Adipocyte (in vitro differentiated cells): ENCODE measurements at places on chromosomes 11 and 22.

- DNase-seq = no peak
Measured at GRCh38 chr11:102516179-102516578, 14.4 kb downstream of the MMP7 start.

- peak; percentile 79 for DNase-seq
Measured at GRCh38 chr11:85827748-85828639, 17.1 kb upstream of the SYTL2 start.

- DNase-seq = no peak
Measured at GRCh38 chr11:116184763-116185162, 588.0 kb downstream of the BUD13 start.

GRCh38 chr22:45911601-45912271 is 65.2 kb downstream of the WNT7B start:
- DNase-seq = no peak

DNA sequence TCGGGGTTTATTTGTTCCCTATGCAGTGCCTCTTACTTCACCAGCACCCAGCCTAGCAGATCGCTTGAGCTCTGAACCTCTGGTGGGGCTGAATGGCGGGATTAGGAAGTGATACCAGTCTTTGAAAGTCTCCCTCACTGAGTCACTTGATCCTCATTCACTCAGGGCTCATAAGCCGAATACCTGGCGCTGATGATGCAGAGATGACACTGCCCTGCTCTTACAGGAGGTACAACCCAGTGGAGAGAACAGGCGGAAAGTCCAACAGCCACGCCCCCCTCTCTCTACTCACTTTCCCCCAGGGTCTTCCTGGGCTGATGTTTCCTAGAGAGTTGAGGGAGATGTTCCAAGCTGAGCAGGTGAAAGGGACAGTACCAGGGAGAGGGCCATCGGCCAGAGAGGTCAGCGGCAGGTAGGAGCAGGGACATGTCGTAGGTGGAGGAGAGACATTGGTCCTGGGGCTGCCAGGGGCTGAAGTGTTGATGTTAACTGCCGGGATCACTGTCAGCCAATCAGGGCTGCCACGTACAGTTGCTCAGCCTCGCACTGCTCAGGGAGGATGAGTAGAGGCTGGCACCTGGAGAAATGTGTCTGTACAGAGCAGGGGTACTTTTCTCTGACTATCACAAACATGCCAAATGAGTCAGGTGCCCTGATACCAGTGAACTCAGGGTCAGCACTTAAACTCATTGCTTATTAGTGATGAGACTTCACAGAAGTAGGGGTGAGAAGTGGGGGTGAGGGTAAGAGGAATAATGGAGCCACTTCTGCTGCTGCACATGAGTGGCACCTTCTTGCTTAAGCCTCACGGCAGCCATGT is 9.9 kb upstream of the APOBEC3A start:
- DNase-seq = no peak

- DNase-seq = peak; percentile 66
Measured at GRCh38 chr11:69791276-69792180, 16.4 kb upstream of the FGF4 start.

DNA sequence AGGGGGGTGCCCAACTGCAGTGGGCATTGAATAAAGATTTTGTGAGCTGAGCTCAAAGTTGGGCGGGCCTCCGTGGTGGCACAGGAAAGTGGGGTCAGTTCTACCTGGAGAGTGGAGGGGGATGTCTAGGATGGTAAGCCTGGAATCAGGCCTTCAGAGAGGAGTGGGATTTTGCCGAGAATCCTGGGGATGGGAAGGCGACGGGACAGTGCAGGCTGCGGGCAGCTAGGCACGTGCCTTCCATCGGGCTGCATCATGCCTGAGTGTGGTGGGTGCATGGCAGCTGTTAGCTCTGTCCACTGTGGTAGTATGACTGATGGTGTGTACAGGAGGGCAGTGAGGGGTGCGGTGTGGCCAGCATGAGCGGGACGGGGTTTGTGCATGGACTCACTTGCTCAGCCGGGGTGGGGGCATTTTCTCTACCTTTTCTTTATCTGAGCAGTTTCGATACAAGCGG is 3.6 kb downstream of the SHANK3 start:
- DNase-seq = no peak

- DNase-seq = peak; percentile 76
Measured at GRCh38 chr11:7892059-7892699, 38.9 kb downstream of the OR10A6 start.

GRCh38 chr11:8763070-8763685 is 80.6 kb downstream of the RPL27A start:
- DNase-seq = no peak

DNA sequence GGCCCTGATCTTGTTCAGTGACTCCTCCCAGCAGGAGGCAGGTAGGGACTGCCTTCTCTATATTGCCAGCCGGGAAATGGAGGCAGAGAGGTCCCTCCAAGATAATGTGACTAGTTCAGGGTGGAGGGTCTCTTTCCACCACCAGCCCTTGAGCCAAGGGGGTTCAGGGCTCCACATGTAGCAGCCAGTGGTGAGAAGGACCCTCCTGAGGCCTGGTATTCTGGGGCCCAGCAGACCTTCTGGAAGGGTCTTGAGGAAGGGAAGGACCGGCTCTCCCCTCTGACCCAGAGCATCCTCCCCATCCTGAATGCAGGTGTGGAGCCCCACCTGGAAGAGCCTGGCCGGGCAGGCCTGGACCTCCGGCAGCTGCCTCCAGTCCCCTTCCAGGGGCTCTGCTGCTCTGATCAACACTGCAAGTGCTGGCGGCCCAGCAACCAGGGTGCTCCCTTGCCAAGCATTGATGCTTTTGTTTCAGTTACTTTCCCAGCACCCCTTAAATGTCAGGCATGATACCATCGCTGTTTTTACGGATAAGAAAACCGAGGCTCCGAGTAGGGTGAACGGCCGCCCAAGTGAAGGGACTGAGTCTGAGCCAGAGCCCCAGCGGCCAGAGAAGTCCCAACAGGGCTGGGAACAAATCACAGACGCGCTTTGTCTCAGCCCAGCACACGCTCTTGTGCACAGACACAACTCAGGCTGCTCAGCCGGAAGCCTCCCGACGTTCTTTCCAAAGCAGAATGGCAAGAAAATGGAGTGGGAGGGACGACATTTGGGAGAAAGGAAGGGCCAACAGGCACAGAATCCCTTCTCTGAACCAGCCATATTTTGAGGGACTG is 38.8 kb downstream of the DKK3 start:
- DNase-seq = no peak

- no peak for DNase-seq
Measured at GRCh38 chr11:78205256-78205655, 16.5 kb downstream of the USP35 start.

DNA sequence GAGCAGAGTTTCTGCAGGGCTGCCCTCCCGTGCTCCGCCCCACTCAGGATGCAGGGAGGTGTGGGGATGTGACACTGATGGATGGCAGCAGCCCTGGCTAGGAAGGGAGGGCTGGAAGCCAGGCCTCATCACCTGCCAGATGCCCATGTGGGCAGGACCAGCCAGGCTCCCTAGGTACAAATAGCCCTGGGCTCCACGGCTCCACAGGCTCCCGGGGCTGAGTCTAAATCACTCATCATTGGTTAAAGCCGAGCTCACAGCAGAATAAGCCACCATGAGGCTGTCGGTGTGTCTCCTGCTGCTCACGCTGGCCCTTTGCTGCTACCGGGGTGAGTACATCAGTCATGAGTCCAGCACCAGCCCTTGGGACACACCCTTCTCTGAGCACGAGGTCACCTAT is at the start of gene SCGB1D1:
TSS of gene SCGB1D1 (plus strand) at position 206 of the 400 bp plus-strand sequence. CDS start at position 275, 69 bp downstream.
- no peak for DNase-seq

GRCh38 chr22:46815896-46816731 is 53.7 kb downstream of the TBC1D22A start:
- peak; percentile 66 for DNase-seq

- DNase-seq = no peak
Measured at GRCh38 chr11:59243633-59244032, 30.9 kb upstream of the MPEG1 start.

GRCh38 chr11:69904974-69905535 is 85.8 kb upstream of the FGF3 start:
- no peak for DNase-seq

DNA sequence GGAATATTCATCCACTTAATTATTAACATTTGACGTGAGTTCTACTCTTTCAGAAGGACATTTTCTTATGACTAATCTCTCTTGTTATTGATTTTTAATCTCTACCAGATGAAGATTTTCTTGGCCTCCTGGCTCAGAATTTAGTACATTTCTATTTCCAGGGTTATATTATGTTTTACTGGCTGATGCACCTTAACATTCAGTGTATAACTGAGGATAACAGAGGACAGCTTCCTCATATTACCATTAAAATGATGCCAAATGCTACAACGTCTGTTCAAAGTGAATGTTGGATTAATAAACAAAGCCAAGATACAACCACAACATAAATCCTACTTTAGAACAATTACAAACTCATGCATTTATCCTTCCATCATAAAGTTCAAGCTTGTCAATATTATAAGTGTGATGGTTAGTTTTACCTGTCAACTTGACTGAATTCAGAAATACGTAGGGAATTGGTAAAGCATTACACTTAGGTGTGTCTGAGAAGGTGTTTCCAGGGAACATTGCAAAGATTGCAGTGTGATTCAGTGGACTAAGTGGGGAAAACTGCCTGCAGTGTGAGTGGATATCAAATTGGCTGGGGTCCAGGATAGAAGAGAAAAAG is 485.2 kb downstream of the LRRC4C start:
- DNase-seq = no peak

- DNase-seq = peak; percentile 54
Measured at GRCh38 chr11:44290208-44290607, 19.7 kb downstream of the ALX4 start.

GRCh38 chr11:110455718-110456117 is 26.0 kb downstream of the FDX1 start:
- no peak for DNase-seq

DNA sequence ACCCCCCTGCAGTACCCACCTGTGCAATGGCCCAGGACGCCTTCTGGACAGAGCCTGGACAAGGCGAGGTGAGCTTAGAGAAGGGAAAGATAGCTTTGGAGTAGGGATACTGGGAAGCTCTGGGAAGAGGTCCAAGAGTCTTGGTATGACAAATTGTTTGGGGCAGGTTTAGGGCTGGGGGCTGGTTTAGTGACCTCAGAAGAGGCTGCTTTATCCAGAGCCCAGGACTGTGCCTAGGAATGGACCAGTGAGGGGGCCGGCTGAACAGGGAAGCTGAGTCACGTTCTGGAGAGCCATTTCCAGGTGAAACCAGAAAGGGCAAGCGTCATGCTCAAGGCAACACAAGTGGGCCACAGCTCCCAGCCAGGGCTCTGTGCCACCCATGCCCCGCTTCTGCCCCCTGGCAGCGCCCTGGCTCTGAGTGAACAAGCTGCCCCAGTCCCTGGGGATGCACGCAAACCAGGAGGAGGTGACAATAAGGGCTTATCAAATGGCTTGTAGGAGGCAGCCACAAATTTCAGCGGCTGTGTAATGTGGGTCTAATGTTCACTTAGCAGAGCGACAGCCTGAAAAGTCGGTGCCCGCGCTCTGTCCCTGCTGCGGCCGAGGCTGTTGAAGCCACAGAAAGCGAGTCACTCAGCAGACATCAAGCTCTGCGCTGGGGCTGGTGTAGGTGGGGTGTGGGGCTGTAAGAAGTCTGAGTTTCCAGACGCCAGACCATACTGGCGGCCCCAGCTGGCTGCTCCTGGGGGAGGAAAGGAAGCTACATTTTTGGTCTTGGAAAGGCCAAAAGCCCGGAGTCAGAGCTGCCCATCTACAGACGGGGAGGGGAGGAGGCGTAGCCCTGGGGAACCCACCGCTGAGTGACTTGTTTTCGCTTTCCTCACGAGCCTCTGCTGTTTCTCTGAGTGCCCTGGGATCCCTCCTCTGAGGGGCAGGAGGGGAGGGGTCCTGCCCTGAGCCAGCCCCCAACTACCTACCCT is 18.3 kb upstream of the SYT7 start:
- peak; percentile 53 for DNase-seq

- no peak for DNase-seq
Measured at GRCh38 chr11:79046366-79046765, 394.5 kb downstream of the TENM4 start.

DNA sequence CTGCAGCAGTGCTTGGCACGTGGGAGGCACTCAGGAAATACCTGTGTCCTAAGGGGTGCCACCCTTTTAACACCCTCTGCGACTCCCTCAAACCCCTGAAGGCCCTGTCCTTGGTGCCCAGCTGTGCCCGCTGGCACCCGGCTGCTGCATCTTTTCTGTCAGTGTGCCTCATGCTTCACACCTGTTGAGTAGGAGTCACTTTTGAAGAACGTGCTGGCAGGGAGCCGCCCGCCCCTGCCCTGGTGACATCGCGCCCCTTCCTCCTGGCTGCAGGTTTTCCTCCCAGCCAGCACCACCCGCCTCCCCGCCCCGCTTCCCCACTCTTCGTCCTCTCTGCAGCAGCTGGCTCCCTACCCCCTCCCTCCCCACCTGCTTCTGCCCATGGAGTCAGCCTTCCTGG is 17.8 kb downstream of the FRMD8 start:
- DNase-seq = no peak

- DNase-seq = no peak
Measured at GRCh38 chr11:972523-973211, 47.0 kb downstream of the AP2A2 start.

DNA sequence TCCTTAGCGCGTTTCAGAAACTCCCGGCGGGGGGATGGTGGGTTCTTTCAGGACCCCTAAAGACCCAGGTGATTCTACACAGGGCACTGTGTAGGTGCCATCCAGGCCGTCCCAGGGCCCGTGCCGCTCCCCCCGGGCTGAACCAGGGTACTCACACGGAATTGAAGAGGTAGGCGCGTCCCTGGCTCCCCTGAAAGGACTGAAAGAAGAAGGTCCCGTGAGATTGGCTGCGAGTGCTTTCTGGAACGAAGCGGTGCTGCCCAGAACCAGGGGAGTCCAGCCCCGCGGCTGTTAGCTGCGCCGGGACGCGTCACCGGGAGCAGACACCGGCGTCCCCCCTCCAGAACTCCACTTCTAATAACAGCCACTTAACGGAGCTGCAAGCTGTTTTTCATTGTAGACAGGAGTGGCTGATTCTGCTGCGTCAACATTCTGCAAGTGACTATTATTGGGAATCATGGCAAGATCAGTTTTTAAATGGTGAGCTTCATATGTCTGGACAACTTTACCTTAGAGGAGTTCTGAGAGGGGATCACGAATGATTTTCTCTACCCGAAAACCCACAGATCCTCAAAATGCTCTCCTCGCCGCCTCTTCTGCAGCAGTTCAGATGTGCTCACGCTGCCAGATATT is 31.8 kb downstream of the YPEL1 start:
- no peak for DNase-seq

- no peak for DNase-seq
Measured at GRCh38 chr22:37273846-37274225, 8.5 kb upstream of the CYTH4 start.

GRCh38 chr11:11122749-11123148 is 230.3 kb downstream of the CSNK2A3 start:
- no peak for DNase-seq

DNA sequence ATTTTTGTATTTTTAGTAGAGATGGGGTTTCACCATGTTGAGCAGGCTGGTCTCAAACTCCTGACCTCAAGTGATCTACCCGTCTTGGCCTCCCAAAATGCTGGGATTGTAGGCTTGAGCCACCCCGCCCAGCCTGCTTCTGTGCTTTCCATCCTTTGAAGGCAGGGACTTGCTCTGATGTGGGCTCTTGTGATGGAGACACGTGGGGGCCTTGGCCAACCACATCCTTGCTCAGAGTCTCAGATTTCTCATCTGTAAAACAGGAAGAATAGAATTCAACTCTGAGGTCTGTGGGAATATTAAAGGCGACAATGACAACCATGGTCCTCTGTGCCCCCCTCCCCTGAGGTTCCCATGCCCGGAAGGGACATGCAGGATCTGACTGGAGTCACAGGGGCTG is 3.8 kb upstream of the GGA1 start:
- DNase-seq = no peak

GRCh38 chr11:114399490-114400215 is 658 bp downstream of the C11orf71 start:
- DNase-seq = peak; percentile 77

- peak; percentile 91 for DNase-seq
Measured at GRCh38 chr11:36746886-36747710, 149.1 kb upstream of the RAG2 start.
